ENCODE measurements at places on chromosomes 12 and 14. TPM values are rescaled to one million over a fixed set of nuclear protein-coding genes. Genes with fewer than 3 reads are reported as not detected.

GRCh38 chr12:96462571-96463280 is 26.7 kb upstream of the CFAP54 start:
- H3K27me3 ChIP-seq: no peaks in the 10 kb centered on the region
- H3K4me1 ChIP-seq: no peaks in the 10 kb centered on the region
- no peak overlapping the region for H3K27ac ChIP-seq
- no peak overlapping the region for H3K4me3 ChIP-seq
- H3K36me3 ChIP-seq: no peaks in the 10 kb centered on the region

- no peaks in the 10 kb centered on the region for H3K27me3 ChIP-seq
- no peak overlapping the region for H3K27ac ChIP-seq
- no peak overlapping the region for H3K4me3 ChIP-seq
- no peaks in the 10 kb centered on the region for H3K4me1 ChIP-seq
- no peaks in the 10 kb centered on the region for H3K36me3 ChIP-seq
- no peak for DNase-seq
These were observed 13.5 kb downstream of the MIA2 start for GRCh38 chr14:39247256-39247655.

DNA sequence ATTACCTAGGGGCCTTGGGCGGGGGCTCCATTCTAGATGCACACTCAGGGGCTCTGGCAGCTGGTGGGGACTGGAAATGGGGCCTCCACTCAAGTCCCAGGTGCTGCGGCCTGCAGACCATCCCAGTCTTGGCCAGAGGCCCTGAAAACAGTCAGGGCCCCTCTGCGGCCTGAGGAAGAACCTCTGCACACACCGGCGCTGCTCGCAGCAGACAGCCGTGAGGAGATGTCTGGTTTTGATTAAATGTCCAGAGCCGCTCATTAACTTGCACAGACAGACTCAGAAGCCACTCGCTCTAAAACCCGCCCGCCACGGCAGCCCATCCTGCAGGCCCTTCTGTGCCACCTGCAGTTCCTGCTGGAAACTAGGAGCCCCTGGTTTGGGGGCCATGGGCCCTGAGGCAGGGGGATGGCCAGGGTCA is 36.4 kb upstream of the NCOR2 start:
- H3K36me3 ChIP-seq: no peaks in the 10 kb centered on the region
- no peak for DNase-seq
- no peaks in the 10 kb centered on the region for H3K27me3 ChIP-seq
- H3K4me1 ChIP-seq: peaks cover 9% of the 10 kb centered on the region
- H3K27ac ChIP-seq: no peak overlapping the region
- H3K4me3 ChIP-seq: no peak overlapping the region

- DNase-seq: no peak
- H3K36me3 ChIP-seq: no peaks in the 10 kb centered on the region
- H3K27ac ChIP-seq: no peak overlapping the region
- H3K4me1 ChIP-seq: peaks cover 8% of the 10 kb centered on the region
- H3K4me3 ChIP-seq: no peak overlapping the region
These were observed 176.0 kb downstream of the KIF26A start for GRCh38 chr14:104314251-104314941.

- no peak overlapping the region for H3K4me3 ChIP-seq
- no peaks in the 10 kb centered on the region for H3K4me1 ChIP-seq
- DNase-seq: no peak
- H3K27ac ChIP-seq: no peak overlapping the region
These were observed 68.9 kb downstream of the CMKLR1 start for GRCh38 chr12:108270035-108270848.

DNA sequence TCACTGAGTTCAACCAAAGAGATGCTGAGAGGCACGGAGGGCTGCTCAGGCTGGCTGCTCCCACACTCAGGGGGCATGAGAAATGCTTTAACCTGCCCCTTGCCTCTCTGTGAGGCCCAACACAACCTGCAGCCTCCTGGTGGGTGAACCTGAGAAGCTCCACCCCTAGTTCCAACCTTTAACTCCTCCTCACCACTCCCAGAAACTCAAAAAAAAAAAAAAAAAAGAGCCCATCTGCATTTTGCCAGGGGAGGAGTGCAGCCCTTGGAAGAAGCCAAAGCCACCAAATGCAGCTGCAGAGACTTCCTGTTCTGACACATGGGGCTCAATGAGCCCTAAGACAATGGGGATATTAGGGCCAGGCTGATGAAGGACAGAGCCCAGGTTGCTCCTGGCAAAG is 8.9 kb downstream of the KRT4 start:
- DNase-seq: no peak
- H3K27me3 ChIP-seq: no peaks in the 10 kb centered on the region
- H3K4me1 ChIP-seq: no peaks in the 10 kb centered on the region
- no peaks in the 10 kb centered on the region for H3K36me3 ChIP-seq
- H3K27ac ChIP-seq: no peak overlapping the region

- H3K4me3 ChIP-seq: no peak overlapping the region
- no peak for DNase-seq
These were observed 372.5 kb downstream of the ADAMTS20 start for GRCh38 chr12:43179486-43179885.

GLT8D2 gene
- total RNA-seq: not detected

DNA sequence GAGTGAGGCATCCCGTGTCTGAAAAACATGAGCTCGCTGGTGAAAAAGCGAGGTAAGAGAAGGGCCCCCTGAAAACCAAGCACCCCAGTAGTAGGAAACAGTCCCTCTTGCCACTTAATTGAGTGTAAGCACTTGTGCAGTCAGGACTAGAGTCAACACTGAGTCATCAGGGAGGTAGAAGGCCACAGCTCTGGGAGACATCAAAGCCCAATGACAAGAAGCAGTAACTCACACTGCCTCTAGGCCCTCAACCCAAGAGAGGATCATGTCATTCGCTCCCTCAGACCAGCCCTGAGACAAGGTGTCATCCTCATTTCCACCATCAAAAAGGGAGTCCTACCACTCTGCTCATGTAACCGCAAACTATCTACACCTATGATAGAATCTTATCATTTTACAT is 17.8 kb downstream of the POMT2 start:
- H3K36me3 ChIP-seq: no peaks in the 10 kb centered on the region
- no peaks in the 10 kb centered on the region for H3K27me3 ChIP-seq
- H3K27ac ChIP-seq: no peak overlapping the region
- H3K4me1 ChIP-seq: no peaks in the 10 kb centered on the region

LTB4R gene
- total RNA-seq: 26.6 TPM

DNA sequence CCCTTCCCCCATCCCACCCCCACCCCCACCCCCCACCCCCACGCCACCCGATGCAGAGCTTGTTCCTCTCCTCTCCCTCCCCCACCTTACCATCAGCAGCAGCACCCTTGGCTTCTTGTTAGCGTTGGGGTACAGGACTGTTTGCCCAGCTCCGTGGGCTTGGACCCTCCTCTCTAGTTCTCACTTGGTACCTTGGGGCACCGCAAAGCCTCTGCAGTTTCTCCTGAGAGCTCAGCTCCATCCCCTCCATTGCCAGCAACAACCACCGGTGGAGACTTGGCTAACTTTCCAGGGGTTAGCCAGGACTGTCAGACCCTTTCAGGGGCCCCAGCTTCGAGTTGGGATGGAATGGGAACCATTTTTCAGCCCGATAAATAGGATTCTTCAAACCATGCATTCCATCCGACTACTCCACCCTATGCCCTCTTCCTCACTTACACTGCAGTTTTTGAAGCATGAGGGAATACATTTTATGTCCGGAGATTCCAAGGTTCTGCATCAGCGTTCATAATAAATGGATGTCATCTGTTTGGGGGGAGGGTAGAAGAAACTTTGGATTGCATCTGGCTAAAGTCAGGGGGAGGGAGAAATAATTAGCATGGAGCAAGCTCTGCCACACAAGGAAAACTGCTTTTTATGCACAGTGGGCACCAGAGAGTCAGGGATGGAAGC is 1.1 kb downstream of the SCN8A start:
- no peaks in the 10 kb centered on the region for H3K36me3 ChIP-seq
- no peak overlapping the region for H3K27ac ChIP-seq
- no peak for DNase-seq
- no peaks in the 10 kb centered on the region for H3K27me3 ChIP-seq
- H3K4me3 ChIP-seq: no peak overlapping the region
- peaks cover 10% of the 10 kb centered on the region for H3K4me1 ChIP-seq

GRCh38 chr14:54622192-54622958 is 55.4 kb downstream of the SAMD4A start:
- peak overlapping the region; percentile 13 for H3K27ac ChIP-seq
- peaks cover 48% of the 10 kb centered on the region for H3K4me1 ChIP-seq
- H3K27me3 ChIP-seq: no peaks in the 10 kb centered on the region
- no peak for DNase-seq

SART3 gene
- 89.4 TPM for total RNA-seq

- no peak overlapping the region for H3K27ac ChIP-seq
- H3K27me3 ChIP-seq: no peaks in the 10 kb centered on the region
- H3K36me3 ChIP-seq: no peaks in the 10 kb centered on the region
- no peak for DNase-seq
- H3K4me3 ChIP-seq: no peak overlapping the region
- no peaks in the 10 kb centered on the region for H3K4me1 ChIP-seq
These were observed 65.8 kb downstream of the ITPK1 start for GRCh38 chr14:93049867-93050331.

GRCh38 chr12:23555825-23556207 is 393.7 kb downstream of the SOX5 start:
- no peak for DNase-seq
- H3K27ac ChIP-seq: no peak overlapping the region
- H3K36me3 ChIP-seq: no peaks in the 10 kb centered on the region
- H3K27me3 ChIP-seq: no peaks in the 10 kb centered on the region
- no peak overlapping the region for H3K4me3 ChIP-seq

CLEC4A gene
- 1.4 TPM for total RNA-seq

DNA sequence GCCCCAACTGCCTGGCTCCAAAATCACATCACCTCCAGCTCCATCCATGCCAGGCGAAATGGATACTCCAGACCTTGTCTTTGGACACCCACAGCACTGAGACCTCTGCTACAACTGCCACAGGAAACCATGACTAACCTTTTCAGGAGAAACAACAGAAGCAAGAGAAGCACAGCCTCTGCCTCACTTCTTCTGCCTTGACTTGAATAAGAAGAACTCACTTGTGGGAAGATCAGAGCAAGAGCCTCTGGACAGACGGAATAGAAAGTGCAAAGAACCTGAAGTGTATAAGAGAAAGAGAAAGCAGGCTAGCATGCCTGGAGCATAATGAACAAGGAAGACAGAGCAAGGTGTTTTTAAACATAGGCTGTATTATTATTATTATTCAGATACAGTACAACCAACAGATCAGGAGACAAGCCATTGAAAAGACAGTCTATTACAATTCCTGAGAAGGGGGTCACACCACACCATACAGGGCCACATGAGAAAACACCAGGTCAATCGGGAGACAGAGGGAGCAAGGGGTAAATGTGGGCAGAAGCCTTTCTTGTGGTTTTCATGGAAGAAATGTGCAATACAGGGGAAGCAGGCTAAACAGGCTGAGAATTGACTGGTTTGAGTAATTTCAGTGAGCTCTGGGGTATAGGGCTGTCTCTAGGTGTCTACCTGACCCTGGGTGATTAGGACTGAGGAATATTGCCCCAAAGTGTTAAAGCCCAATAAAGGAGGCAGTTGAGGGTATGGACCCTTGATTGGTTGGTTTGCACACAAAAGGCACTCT is 7.4 kb upstream of the OR10P1 start:
- H3K36me3 ChIP-seq: no peaks in the 10 kb centered on the region
- H3K27me3 ChIP-seq: no peaks in the 10 kb centered on the region
- no peak overlapping the region for H3K4me3 ChIP-seq
- no peak overlapping the region for H3K27ac ChIP-seq

- no peak for DNase-seq
- no peaks in the 10 kb centered on the region for H3K36me3 ChIP-seq
These were observed 37.5 kb downstream of the SLC38A4 start for GRCh38 chr12:46788072-46788887.

GRCh38 chr12:76117751-76118150 is 33.3 kb upstream of the NAP1L1 start:
- no peaks in the 10 kb centered on the region for H3K4me1 ChIP-seq
- H3K27me3 ChIP-seq: no peaks in the 10 kb centered on the region
- no peak overlapping the region for H3K4me3 ChIP-seq
- no peaks in the 10 kb centered on the region for H3K36me3 ChIP-seq
- DNase-seq: no peak

GRCh38 chr14:22177870-22178269 is 411.2 kb downstream of the DAD1 start:
- no peak overlapping the region for H3K27ac ChIP-seq
- no peaks in the 10 kb centered on the region for H3K36me3 ChIP-seq
- H3K4me3 ChIP-seq: no peak overlapping the region
- no peaks in the 10 kb centered on the region for H3K27me3 ChIP-seq
- H3K4me1 ChIP-seq: no peaks in the 10 kb centered on the region

DNA sequence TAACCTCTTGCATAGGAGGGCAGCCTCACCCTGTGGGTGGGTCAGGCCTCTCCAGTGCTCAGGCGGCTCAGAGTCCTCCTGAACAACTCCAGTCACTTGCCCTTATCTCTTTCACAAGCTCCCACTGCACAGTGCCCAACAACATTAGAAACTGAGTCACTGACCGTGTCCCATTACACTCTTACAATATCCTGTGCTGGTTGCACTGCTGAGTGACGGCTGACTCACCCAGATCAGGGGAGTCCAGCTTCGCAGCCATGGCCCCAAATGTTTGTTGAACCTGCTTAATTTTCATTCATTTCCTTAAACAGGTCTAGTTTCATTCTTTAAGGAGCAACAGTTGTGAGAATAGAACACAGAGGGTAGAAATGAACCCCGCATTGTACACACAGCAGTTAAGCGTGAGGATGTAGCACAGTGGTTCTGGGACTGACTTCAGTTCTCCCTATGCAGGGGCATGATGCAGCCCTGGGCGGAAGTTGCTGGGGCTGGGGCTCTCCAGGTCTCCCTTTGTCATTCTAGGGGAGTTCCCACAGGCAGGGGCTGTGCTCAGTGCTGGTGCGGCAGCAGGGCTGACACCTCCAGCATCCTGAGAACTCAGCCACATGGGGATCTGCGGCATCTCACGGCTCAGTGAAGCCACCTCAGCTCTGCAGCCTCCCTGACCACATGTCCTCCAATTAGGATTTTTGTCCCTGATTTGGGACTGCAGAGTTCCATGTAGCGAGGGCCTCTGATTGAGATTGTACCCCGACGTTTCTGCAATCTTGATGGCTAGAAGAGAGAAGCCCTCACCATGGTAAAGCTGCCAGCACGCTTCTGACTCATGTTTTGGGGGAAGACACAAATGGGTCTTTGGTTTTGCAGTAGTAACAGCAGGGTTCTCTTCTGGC is 16.1 kb downstream of the GPR68 start:
- H3K27ac ChIP-seq: no peak overlapping the region
- H3K36me3 ChIP-seq: 0 out of 2 replicates have a peak, but pooled peaks cover 3% of the 10 kb centered on the region
- H3K4me1 ChIP-seq: no peaks in the 10 kb centered on the region
- H3K27me3 ChIP-seq: no peaks in the 10 kb centered on the region

- H3K36me3 ChIP-seq: no peaks in the 10 kb centered on the region
- no peak overlapping the region for H3K4me3 ChIP-seq
- H3K4me1 ChIP-seq: peaks cover 14% of the 10 kb centered on the region
- DNase-seq: no peak
- peaks cover 5% of the 10 kb centered on the region for H3K27me3 ChIP-seq
These were observed 25.9 kb upstream of the LGALS3 start for GRCh38 chr14:55103005-55103640.

GRCh38 chr14:99260587-99261551 is 11.1 kb downstream of the BCL11B start:
- peak; percentile 57 for DNase-seq
- no peaks in the 10 kb centered on the region for H3K36me3 ChIP-seq
- H3K27ac ChIP-seq: no peak overlapping the region
- H3K4me1 ChIP-seq: no peaks in the 10 kb centered on the region
- no peaks in the 10 kb centered on the region for H3K27me3 ChIP-seq

GRCh38 chr12:26239122-26239851 is 43.9 kb downstream of the SSPN start:
- H3K27me3 ChIP-seq: no peaks in the 10 kb centered on the region
- no peaks in the 10 kb centered on the region for H3K36me3 ChIP-seq
- no peak for DNase-seq
- H3K4me3 ChIP-seq: no peak overlapping the region

FOXN4 gene
- total RNA-seq: not detected

- no peak overlapping the region for H3K4me3 ChIP-seq
- peaks cover 57% of the 10 kb centered on the region for H3K4me1 ChIP-seq
- no peaks in the 10 kb centered on the region for H3K27me3 ChIP-seq
- no peak for DNase-seq
These were observed 42.9 kb downstream of the SPPL3 start for GRCh38 chr12:120861074-120861795.

REP15 gene
- not detected for total RNA-seq
